ENCODE measurements at places on chromosomes 12 and 14.
A peak's percentile ranks its signal among the peaks of the same experiment; 100 is the strongest.

- peak; percentile 63 for DNase-seq
Observed at GRCh38 chr12:52796839-52797528, 1.1 kb upstream of the KRT3 start.

DNA sequence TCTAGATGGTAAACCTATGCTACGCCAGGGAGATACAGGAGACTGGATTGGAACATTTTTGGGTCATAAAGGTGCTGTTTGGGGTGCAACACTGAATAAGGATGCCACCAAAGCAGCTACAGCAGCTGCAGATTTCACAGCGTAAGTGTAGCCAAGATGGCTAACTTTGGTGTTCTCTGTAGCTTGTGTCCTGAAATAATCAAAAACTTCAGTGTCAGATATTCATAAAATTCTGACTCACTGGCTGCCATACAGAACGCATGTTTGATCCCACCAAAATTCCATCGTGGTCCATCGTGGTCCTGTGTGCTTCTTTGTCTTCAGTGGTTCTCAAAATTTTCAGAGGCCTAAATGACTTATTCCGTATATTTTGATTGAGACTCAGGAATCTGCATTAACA is 1.3 kb downstream of the STRAP start:
- no peak for DNase-seq

DNA sequence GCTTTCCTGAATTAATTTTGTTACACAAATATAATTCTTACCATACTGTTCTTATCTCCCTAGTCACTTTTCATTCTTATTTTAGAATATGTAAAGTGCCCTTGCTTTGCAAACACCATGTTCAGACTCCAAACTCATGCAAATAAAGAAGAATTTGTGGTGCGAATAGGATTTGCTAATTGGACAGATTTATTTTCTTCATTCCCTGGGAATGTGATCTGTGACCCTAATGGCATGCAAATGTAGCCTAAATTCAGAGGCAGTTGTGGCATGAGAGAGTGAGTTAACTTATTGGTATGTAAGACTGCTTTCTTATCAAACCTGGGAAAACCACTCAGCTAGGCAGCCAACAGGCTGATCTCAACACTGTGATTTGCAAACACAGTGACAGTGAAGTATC is 10.0 kb downstream of the CAPZA3 start:
- no peak for DNase-seq

DNA sequence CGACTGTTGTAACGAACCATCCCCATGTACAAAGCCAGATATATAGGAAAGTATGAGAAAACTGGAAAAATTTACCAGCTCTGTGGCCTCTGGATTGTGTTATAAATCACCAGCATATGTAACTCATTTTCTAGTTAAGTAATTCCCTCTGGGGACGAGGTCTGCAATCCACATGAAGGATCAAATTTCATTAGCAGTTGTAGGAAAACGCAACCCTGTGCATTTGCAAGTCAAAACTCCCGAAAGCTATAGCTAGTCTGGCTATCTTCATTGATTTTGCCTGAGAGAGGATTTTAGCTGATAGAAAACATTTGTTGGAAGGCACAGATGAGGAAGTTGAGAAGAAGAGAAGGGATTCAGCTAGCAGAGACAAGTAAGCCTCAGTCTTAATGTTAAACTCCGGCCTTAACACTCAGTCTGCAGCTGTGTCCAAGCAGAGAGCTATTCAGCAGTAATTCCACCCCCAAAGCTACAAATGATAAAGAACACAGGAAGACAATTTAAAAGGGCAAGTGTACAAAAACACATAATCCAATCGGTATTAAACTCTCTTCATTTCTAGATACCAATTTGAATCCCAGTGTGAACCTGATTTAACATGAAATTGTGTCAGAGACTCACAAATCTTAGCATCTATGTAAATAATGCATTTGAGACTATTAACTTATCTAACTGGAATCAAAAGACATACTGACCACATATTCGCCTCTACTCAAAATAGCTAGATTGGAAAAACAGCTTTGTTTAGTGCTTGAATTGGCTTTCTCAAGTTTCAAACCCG is 54.2 kb upstream of the CERS5 start:
- no peak for DNase-seq

DNA sequence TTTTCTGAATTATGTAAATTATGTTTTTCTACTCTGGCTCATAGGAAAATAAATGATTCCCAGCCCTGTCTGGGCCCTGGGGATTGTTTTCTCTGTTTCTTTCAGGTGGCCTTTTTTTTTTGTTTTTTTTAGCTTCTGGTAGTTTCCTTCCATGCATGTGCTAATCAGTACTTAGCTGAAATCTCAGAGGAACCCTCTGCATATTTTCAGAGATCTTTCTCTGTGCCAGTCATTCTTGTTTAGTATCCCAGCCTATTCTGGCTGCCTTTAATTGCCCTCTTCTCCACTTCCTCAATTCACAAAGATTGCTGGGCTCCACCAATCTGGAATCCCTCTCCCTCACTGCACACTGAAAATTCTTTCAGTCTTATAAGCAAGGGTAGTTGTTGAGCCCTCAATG is 46.9 kb downstream of the CNOT2 start:
- no peak for DNase-seq

GRCh38 chr12:68303850-68304249 is 28.3 kb downstream of the MDM1 start:
- no peak for DNase-seq

GRCh38 chr14:39266525-39266870 is 32.8 kb downstream of the MIA2 start:
- DNase-seq, result peak; percentile 74

GRCh38 chr12:124232654-124232987 is 62.3 kb upstream of the RFLNA start:
- DNase-seq, result no peak

GRCh38 chr14:28157887-28158791 is 608.4 kb upstream of the FOXG1 start:
- DNase-seq, result no peak

DNA sequence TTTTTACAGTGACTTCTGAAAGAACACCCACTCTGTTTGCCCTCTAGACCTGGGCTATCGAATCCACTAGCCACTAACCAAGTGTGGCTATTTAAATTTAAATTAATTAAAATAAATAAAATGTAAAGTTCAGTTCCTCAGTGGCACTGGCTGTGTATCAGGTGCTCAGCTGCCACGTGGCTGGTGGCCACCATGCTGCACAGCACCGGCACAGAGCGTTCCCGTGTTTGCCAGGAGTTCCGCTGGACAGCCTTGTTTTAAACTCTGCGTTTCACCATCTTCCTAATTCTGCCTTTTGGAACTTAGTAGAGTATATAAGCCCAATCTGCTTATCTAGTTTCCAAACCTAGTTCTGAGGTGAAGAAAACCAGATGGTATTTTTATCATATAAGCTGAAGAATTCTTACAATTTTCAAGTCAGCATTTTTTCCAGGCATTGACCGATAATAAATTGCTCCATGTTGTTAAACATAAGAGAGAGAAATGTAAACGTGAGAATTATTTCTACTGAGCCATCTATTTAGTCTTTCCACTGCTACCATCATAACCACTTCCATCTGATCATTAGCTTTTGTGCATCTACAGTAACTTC is 339.0 kb downstream of the CACNA1C start:
- DNase-seq, result no peak

DNA sequence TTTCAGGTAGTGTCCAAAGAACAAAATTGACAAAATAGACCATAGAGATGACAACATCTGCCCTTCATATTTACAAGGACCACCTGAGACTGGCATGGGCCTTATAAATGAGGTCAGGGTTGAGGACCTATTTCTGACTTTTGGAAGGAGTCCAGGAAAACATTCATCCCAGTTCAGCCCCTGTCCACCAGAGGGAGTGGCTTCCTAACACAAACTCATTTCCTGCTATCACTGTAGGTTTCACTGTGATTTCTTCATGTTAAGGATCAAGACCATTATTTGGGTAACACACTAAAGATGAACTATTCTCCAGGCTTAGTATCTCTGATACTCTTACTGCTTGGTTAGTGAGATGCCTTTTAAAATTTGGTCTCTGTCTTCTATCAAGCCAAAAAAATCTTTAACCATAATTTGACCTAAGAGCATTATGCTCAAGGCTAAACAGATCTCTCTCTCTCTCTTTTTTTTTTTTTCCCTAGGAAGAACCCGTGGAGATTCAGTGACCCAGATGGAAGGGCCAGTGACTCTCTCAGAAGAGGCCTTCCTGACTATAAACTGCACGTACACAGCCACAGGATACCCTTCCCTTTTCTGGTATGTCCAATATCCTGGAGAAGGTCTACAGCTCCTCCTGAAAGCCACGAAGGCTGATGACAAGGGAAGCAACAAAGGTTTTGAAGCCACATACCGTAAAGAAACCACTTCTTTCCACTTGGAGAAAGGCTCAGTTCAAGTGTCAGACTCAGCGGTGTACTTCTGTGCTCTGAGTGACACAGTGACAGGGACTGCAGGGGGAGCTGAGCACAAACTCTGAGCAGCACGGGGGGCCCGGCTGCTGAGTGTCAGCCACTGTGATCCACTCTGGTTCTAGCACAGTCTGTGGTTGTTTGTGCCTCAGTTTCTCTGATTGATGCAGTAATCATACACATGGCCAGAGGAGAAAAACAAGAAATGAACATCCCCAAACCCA is 267.6 kb upstream of the OR4E1 start:
- DNase-seq, result no peak

DNA sequence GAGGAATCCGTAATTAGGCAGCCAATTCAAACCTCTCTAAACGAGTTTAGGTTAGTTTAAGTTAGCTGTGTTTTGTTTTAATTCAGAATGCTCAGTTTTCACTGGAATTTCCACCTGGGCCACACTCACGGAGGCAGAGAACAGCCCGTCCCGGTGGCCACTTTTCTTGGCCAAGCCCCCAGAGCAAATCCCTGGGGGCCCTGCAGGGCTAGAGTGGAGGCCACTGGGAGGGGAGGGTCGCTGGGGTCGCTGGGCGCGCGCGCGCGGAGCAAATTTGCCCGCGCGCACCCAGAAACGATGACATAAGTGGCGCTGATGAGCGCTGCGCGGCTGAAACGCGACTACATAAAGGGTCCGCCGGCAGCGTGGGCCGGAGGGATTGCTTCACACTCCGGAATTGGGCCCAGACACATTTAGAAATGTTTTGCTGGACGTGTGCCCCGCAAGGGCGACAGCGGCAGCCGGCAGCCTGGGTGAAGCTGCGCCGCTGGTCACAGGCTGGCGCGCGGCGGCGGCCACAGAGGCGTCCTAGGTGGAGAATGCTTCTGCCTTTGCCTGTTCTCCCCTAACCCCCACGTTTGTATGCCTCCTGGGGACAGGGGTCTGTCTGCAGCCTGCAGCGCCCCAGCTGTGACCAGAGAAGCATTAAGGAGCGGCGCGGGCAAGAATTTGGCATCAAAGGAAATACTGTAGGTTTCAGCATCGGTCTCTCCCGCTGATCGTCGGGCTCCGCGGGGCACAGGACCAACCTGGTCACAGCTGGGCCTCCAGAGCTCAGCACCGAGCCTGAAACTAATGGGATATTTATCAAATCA is 37.9 kb upstream of the TBX5 start:
- DNase-seq, result no peak
